ENCODE measurements at places on chromosomes 2 and 18.
A peak's percentile ranks its signal among the peaks of the same experiment; 100 is the strongest.

- no peak for DNase-seq
Observed at GRCh38 chr2:172323861-172324597, 103.4 kb upstream of the ITGA6 start.

- no peak for DNase-seq
Observed at GRCh38 chr2:78201064-78201575, 678.9 kb upstream of the LRRTM4 start.

DNA sequence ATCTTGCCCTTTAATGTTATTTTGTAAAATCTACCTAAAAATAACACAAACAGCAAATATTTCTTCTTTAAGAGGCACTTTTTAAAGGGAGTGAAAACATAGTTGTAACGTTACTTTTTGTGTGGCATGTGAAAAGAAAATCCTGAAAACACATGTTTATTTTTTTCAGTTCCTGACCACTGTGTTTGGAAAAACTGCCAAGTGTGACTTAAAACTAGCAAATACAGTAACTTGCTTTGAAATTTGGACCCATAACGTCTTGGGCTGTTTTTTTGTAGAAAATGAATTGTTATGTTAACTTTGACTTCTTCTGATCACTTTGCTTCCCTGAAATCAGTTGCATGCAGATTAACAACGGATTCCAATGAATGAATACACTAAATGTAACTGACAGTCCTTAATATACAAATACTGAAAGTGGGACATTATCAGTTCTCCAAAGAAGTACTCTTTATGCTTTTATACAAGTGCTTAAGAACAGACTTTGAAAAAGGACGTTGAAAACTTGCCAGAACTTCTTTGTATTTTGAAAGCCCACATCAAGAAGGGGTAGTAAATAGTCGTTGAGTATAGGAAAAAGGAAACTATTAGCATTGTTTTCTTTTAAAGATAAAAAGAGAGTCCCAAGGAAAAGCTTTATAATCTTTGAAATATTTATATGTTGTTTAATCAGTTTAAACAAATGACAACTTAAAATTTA is 96.1 kb upstream of the ZEB2 start:
- DNase-seq: no peak

GRCh38 chr2:62091471-62091870 is 104.4 kb upstream of the B3GNT2 start:
- no peak for DNase-seq

DNA sequence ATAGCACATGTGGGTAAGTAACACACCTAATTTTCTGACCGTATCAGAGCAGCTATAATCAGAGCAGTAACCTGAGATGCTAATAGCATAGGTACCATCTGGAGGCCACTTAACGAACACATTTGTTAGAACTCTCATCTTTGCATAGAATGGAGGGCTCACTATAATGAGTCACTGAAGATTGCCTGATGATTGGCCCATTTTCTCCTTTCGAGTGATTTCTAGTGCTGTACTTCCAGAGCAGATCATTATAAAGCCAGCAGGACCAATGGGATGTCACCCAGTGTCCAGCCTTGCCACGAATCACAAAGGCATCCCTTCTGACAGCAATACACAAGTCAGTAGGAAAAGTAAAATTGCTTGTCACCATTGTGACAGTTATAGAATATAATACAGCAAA is 81.7 kb upstream of the REV1 start:
- no peak for DNase-seq

- DNase-seq: no peak
Observed at GRCh38 chr2:108413711-108414095, 35.3 kb upstream of the GCC2 start.

- no peak for DNase-seq
Observed at GRCh38 chr2:158099716-158100115, 2.0 kb upstream of the UPP2 start.

DNA sequence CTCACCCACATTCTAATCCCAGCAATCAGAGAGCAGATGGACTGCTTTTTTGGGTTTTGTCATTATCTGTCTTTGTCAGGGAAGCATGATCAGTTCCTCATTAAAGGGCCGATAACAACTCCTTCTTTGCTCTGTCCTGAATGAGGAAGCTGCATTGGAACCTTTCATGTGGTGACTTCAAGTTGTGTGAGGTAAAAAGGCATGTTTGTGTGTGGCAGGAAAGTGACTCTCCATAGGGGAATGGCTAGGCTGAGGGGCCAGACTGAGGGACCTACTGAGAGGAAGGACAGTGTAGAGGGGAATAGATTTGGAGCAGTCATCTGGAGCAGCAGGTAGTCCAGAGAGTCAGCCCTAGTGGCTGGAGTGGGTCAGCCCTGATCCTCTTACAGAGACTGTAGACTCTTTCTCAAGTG is 23.6 kb upstream of the LRRTM1 start:
- no peak for DNase-seq

- no peak for DNase-seq
Observed at GRCh38 chr2:233708942-233709341, 3.8 kb upstream of the UGT1A5 start.

DNA sequence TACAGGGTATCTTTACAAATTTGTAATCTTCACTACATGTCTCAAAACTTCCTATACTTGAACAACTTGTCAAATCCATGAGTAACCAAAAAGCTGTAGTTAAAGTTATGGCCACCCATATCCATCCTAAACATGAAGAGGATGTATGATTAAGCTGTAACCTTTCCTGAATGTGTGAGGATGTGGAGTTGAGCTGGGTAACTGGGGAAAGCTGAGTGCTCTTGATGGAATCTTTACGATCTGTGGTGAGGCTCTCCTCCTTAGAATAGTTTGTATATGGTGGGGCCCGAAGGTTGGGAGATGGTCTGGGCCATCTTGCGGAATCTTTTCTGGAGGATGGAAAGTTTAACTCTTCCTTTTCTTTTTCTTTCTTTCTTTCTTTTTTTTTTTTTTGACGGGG is 29.4 kb downstream of the DPP4 start:
- no peak for DNase-seq

DNA sequence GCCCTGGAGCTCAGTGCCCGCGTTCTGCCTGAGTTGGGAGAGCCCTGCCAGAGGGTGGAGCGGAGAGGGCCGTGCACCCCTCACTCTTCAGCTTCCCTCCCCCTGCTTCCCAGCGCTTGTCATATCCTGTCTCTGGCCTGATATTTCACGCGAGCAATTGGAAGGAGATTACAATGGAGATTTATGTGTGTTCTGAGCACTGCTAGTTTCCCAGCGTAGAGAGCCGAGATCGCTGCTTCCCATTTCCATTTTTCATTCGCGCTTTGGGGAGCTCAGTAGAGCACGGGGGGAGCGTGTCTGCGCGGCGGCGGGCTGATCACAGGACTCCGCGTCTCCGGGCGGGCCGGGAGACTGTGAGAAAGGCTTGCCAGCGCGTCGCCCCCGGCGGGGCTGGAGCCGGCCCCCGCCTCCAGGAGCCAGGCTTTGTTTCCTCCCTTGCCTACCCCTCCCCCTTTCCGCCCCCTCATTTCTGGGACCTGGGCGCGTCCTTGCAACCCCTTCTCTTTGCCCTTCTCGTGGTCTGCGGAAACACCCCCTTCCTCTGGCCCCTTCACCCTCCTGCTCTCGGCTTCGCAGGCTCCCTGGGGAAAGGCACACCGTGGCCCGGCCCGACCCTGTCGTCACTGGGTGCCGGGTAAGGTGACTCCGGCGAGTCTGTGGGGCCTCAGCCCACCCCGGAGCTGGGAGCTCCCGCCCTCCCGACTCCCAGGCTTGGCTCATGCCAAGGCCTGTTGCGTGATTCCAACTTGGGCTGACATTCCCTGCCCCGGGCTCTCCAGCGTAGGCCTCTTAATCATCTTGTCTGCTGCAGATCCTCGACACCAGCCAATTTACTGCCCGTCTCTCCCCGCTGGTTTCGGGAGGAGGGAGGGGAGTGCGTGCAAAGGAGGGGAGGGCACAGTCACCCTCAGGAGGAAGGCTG is 5.8 kb downstream of the DLX2 start:
- no peak for DNase-seq

DNA sequence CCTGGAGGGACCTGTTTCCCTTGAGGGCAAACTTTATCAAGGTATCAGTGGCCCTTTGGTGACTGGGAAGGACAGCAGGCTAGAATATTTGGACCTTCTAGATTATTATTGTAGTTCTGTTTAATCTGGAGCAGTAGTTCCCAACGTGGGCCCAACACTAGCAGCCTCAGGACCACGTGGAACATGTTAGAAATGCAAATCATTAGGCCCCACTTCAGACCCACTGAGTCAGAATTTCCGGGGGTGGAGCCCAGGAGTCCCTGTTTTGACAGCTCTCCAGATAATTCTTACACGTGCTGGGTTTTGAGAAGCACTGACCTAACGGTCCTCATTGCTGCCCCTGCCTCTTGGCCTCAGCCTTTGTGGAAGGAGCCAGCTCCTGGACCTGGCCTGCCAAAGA is 25.5 kb upstream of the DYNC2LI1 start:
- no peak for DNase-seq

DNA sequence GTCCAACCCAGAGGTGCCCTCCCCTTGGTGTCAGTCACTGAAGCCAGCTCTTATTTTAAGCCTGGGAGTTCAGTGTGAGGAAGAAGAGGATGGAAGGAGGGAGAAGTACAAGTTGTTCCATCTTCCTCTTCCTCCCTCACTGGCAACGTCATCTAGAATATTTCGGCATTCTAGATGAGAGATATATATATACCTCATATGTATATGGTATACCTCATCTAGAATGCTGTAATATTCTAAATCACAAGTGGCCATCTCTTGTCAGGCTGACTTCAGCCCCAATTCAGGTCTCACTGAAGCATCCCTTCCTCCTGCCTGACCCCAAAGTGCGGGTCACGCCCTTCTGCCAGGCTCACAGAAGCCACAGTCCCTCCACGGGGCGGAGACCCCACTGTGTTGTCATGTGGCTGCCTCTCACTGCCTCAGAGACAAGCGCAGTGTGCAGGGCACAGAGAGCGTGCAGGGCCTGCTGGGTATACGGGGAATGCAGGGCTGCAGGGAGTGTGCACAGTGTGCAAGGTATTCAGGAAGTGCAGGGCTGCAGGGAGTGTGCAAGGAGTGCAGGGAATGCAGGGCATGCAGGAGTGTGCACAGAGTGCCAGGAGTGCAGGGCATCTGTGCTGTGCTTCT is 32.8 kb upstream of the B3GNT7 start:
- no peak for DNase-seq

- peak; percentile 33 for DNase-seq
Observed at GRCh38 chr2:5365871-5366461, 326.2 kb upstream of the SOX11 start.

DNA sequence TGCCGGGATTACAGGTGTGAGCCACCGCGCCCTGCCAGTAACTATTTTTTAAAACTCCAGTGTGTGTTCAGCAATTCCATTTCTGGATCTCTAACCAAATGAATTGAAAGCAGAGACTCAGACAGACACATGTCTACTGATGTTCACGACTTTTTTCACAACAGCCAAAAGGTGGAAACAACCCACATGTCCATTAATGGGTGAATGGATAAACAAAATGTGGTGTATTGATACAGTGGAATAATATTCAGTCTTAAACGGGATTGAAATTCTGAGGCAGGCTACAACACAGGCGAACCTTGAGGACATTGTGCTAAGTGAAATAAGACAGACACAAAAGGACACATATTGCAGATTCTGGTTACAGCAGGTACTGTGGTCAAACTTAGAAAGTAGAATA is 55.0 kb downstream of the DDX1 start:
- DNase-seq: no peak

DNA sequence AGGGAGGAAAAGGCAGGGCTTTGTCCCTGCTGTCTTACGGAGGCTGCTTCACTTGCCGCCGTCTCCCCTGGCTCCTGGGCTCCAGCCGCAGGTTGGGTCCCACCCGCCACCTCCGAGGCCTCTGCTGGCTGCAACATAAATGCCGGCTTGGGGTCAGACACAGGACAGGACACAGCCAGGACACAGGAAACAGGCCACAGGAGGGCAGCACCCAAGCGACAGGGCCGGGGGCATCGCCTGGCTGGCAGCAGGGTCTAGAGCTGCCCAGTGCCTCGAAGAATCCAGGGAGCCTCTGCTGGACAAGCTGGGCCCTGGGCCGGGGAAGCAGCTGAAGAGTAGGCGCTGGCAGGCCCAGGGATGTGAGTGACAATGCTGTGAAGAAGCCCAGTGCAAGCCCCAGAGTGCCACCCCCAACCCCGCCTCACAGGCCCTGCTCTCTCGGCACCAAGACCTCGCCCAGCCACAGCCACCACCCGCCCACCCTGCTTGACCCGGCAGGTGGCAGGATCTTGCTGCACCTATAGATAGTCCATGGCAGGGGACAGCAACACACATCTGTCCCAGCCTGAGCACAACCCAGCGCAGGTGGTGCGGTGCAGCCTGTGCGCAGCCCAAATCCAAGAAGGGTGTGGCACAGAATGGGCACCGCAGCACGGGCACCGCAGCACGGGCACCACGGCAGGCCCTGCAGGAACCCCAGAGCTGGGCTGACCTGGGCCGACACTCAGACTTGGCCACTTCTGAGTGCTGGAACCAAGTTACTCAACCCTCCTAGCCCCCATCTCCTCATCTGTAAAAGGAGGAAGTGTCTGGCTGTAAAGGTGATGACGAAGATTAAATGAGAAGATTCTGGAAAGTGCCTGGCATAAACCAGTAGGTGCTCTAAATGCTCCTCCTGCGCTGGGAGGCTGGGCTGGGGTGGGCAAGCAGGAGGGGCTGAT is 55.6 kb downstream of the BIN1 start:
- DNase-seq: no peak

- DNase-seq: no peak
Observed at GRCh38 chr2:160256507-160256906, 56.4 kb upstream of the ITGB6 start.

Measured in hypothalamus (tissue), 51 donors.